ENCODE measurements at places on chromosomes 2 and 18.

DNA sequence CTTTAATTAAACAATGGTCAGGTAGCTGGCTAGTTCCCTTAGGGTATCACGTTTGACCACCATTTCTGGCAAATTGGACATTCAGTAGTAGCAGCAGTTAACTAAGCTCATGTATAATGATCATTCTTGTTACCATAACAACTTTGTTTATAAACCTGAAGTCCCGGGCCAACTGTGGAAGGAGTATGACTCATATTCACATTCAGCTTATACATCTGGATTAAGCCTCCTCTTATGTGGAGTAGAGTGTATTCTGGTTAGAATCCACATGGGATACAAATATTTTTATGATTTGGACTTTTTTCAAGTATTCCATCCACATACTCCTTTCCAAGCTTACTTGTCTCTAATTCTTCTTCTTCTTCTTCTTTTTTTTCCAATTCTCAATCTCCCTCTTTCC is 70.3 kb upstream of the ZSWIM2 start:
- no peak for DNase-seq

DNA sequence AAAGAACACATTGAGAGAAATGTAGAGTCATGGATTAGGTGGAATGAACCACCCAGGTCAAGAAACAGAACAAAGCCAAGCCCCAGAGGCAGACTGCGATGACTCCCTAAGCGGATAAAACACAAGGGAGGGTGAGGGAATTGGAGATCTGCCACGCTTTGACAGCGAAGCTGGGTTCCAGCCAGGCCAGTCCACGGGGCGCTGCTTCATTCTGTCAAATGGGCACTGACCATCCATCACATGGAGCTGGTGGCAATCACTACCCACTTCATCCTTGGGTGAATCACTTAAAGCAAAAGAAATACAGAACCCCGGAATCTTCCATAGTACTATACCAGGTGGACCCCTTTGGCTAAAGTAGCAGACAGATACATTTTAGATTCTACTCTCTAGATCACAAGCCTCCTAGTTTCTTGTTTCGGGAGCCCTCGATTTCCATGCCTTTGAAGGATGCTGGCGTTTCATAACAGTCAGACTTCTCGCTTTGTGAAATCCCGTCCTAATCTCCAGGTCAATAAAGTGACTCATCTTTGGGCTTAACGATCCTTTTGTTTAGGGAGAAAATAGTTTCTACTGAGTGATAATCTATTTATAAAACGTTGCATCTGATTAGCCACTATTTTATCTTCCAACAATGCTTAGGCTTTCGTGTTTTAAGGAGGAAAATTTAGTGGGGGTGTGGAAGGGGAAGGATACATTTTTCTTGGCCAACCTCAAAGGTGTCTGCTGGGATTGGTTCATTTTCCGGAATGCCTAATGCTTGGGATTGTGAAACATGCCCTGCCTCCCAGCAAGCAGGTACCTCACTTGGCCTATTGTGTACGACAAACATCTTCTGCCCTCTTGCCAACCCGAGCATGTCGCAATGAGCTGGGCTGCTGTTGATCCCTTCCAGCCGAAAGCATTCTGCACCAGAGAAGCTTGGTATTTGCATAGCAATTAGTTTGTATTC is 44.1 kb upstream of the HDAC4 start:
- DNase-seq, result no peak

- no peak for DNase-seq
These were observed 154.5 kb downstream of the MYCN start for GRCh38 chr2:16094811-16095210.

- DNase-seq, result no peak
These were observed 11.3 kb upstream of the GRP start for GRCh38 chr18:59208602-59209125.

- DNase-seq, result no peak
These were observed 378.7 kb downstream of the PARD3B start for GRCh38 chr2:204923957-204924356.

DNA sequence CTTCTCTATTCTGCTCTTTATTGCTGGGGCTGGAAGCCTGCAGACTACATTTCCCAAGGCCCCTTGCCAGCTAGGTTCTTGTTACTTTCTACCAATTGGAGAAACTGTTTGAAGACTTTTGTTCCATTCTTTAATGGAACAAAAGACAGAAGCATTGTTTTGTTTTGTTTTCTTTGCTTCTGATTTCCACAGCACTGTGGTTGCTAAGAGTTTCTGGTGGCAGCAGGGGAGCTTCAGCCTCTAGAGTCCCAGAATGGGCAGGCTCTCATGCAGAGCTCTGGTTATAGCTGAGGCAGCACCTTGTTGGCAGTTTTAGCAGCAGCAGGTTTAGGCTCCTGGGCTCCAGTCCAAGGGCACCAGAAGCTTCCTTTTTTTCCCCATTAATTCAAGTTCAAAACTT is 234.3 kb downstream of the ETAA1 start:
- DNase-seq, result no peak

GRCh38 chr2:105553538-105554196 is 154.8 kb upstream of the FHL2 start:
- DNase-seq, result no peak

DNA sequence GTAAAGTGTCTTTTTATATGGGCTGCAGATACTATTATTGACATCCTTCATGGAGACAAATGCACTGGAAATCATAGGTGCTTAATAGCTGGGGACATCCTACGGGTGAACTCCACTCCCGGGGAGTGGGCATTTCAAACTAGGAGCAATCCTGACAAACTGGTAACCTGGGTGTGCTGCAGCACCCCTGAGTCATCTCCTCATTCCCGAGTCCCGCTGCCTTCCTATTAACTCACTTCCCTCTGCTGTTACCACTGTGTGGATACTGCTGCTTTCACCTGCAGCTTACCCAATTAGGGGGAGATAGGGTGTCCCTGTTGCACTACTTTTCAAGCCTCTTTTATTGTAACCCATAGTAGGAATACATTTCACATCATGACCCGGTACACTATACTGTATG is 134.2 kb downstream of the RAPGEF4 start:
- DNase-seq, result no peak

GRCh38 chr2:83176539-83176938 is 1282.5 kb downstream of the SUCLG1 start:
- no peak for DNase-seq

- DNase-seq, result no peak
These were observed 73.1 kb downstream of the INHBB start for GRCh38 chr2:120419073-120419472.

GRCh38 chr2:84958135-84959059 is 12.6 kb upstream of the KCMF1 start:
- no peak for DNase-seq

DNA sequence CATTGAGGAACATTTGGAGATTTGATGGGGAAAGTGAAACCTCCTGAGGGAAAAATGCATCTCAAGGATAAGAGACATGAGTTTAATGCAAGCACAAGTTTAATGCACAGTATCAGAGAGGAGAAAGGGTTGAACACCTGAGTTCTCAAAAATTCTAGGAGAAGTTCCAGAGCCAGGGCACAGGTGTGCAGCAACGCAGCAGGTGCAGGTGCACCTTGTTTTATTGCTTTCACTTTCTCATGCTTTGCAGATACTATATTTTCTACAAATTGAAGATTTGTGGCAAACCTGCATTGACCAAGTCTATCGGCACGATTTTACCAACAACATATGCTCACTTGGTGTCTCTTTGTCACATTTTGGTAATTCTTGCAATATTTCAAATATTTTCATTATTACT is 267.6 kb upstream of the HNRNPA3 start:
- no peak for DNase-seq

GRCh38 chr2:199581935-199582360 is 124.2 kb upstream of the SATB2 start:
- no peak for DNase-seq

GRCh38 chr18:52903857-52904256 is 563.9 kb downstream of the DCC start:
- no peak for DNase-seq
